Ovary (tissue), 10 donors: ENCODE measurements at places on chromosomes 11 and 22. TPM values are rescaled to one million over a fixed set of nuclear protein-coding genes. Genes with fewer than 3 reads are reported as not detected.

Gene XKR3
- not detected for polyA plus RNA-seq

DNA sequence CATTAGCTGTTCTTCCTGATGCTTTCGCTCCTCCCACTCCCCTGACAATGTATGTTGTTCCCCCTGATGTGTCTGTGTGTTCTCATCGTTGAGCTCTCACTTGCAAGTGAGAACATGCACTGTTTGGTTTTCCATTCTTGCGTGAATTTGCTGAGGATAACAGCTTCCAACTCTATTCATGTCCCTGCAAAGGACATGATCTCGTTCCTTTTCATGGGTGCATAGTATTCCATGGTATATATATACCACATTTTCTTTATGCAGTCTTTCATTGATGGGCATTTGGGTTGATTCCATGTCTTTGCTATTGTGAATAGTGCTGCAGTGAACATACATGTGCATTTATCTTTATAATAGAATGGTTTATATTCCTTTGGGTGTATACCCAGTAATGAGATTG lies 58.6 kb upstream of the RRM1 start:
- DNase-seq, result no peak
- H3K4me1 ChIP-seq, result peaks cover 2% of the 10 kb centered on the region
- H3K27me3 ChIP-seq, result no peaks in the 10 kb centered on the region
- H3K27ac ChIP-seq, result no peak overlapping the region
- no peaks in the 10 kb centered on the region for H3K36me3 ChIP-seq

DNA sequence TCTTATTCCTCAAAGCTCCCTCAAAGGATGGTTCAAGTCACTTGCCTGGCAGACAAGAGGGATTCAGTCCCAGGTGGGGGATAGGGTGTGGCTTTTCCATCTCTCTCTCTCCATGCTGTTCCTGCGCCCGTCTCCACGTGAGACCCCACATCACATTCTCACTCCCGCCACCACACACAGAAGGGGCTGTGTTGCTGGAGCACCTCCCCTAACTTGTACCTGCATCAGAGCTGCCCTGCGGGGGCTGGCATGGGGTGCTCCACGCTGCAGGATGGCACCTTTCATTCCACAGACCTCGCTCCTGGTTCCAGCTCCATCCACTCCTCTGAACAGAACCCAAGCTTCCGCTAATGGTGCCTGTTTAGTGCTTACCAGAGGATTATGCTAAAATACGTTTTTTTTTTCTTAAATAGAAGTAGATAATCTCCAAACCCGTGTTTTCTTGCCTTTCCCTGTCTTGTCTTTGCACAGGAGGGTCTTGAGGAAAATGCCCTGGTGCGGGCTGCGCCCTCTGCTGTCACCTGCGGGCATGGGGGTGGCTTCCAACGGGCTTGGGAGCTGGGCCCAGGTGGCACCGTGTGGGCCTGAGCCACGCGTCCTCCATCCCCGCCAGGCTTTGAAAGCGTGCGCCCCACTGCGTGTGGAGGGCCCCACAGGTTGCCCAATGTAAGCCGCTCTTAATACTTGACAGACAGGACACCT lies 985.6 kb downstream of the BRD1 start:
- H3K27me3 ChIP-seq, result no peaks in the 10 kb centered on the region
- H3K27ac ChIP-seq, result no peak overlapping the region
- DNase-seq, result no peak
- H3K4me1 ChIP-seq, result no peaks in the 10 kb centered on the region
- no peaks in the 10 kb centered on the region for H3K36me3 ChIP-seq

Gene MEN1
- polyA plus RNA-seq, result 20.4 TPM
